ENCODE measurements at places on chromosomes 11 and 22.

DNA sequence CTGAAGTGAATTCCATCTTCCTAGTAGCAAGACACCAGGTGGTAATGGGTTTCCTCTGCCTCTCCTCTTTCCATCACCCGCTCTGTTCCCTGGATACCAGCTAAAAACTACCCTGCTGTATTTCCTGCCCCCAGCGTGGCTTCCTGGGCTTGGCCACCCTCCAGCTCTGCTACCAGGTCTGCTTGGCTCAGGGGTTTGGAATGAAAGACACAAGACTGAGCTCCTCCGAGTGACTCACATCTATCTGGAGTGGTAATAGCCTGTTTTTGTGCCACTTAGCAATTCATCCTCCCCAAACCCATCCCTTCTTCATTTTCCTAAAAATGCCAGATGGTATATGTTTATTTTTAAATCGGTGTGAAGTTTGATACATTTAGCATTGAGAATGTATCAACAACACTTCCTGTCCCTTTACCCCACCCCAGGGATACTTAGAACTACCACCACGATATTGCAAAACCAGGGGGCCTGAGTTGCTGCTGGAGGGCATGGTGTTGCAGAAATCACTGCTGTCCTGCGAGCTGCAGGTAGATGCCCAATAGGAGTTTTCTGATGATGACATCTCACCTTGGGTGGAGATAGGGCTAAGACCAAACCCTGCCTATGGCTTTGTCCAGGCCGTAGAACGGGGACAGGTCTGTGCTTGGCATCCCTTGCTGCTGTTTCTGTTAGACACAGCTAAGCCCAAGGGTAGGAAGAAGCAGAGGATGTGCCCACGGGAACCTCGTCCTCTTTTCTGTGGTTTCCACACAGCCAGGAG is 7.5 kb upstream of the MICAL3 start:
- peak; percentile 86 for DNase-seq

- DNase-seq = no peak
These were observed 212.4 kb upstream of the SESN3 start for GRCh38 chr11:95443386-95443785.

GRCh38 chr11:94526645-94527438 is 14.6 kb downstream of the C11orf97 start:
- no peak for DNase-seq

DNA sequence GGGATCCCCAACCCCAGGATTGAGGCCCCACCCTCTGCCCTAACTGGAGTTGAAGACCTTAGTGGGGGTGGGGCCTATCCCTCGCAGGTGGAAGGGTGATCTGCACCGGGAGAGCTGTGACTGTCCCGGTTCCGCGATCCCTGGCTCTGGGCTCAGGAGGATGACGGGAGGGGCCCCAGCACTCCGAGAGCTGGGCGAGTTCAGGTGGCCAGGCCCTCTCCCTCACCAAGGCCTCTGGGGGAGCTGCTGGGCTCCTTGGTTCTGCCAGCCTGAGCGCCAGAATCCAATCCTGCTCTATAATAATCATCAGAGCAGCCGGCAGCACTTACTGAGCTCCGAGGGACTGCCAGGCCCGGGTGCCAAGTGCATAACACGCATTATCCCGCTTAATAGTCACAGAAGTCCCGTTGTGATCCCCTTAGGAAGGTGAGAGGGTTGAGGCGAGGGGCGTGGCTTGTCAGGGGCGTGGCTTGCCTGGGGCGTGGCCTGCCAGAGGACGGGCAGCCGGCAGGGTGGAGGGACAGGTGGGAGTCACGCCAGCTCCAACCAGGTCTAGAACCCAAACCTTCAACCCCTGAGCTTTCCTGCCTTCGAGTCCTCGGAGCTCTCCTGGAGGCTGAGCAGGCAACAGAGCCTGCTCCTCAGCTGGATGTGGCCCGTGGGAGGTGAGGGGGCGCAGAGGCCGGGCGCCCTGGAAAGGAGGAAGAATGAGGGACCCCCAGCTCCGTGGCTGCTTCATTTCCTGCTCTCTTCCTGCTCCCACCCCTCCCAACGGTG is 7.3 kb upstream of the SYT7 start:
- no peak for DNase-seq

DNA sequence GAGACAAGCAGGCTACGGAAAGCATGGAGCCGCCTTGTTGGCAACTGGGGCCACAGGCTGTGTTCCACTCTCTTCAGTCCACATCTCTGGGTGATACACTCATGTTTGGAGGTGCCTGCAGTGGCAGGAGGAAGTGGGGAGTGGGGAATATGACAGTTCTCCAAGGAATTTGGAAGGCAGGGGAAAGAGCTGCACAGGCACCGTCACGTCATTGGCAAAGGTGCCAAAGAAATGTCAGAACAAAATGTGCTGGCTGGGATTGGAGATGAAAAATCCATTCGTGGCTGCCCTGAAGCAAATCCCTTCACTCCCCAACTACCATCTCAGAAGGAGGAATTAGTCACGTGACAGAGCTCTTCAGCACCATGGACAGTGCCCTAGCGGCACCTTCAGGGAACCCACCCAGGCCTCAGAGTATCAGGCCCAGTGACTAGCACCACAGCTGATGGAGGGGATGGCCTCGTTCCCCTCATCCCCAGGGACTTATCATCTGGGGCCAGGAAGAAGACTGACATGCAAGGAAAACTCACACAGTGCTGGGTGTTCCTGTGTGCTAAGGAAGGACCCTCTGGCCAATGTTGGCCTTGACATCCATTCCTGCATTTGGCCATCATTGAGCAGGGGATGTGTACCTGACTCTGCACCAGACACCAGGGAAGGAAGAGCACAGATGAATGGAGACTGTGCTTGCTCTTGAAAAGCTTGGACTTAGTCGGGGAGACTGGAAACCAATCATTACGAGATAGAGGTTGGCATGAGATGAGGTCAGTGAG is 48.5 kb upstream of the PRDM11 start:
- DNase-seq = no peak

DNA sequence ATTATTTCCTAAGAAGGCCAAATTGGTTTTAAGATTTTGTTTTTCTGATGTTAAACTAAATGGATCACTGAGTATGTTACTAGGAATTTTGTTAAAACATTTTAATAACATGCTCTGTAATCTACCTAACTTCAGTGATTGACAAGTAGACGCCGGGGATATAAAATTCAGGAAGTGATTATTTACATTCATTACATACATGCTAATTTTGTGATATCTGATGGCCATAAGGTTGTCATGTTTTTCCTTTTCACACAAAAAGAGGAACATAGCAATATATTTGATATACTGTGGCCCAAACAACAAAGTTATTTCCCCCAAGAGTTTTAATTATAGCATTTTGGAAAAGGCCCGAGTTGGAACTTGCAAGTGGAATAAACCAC is 12.1 kb downstream of the SCUBE1 start:
- no peak for DNase-seq

- no peak for DNase-seq
These were observed 12.1 kb upstream of the EIF3D start for GRCh38 chr22:36540867-36541642.

DNA sequence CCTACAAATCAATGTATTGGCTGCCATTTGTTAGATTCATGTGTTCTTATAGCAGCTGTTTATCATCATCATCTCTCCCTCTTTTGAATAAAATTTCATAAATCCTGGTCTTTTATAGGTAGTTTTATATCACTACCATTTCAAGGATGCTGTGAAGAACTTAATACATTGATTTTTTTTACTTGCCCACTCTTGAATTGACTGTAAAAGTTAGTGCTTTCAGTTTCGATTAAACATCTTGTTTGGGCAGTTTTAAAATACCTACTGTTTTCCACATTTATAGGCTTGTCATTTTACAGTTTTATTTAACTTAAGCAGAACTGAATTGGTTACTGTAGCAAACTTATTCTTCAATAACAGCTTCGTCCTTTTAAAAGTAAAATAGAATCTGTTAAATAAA is 59.5 kb downstream of the TTC17 start:
- no peak for DNase-seq

DNA sequence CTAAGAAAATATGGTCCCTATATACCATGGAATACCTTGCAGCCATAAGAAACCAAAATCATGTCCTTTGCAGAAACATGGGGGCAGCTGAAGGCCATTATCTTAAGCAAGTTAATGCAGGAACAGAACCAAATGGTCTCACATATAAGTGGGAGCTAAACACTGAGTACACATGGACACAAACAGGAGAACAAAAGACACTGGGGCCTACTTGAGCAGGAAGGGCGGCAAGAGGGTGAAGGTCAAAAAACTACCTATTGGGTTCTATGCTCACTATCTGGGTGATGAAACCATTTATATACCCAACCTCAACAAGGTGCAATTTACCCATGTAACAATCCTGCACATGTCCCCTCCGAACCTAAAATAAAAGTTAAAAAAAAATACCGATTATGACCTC is 22.5 kb downstream of the GAS2 start:
- DNase-seq = no peak

GRCh38 chr22:47069270-47069669 is 306.8 kb downstream of the TBC1D22A start:
- DNase-seq = no peak

DNA sequence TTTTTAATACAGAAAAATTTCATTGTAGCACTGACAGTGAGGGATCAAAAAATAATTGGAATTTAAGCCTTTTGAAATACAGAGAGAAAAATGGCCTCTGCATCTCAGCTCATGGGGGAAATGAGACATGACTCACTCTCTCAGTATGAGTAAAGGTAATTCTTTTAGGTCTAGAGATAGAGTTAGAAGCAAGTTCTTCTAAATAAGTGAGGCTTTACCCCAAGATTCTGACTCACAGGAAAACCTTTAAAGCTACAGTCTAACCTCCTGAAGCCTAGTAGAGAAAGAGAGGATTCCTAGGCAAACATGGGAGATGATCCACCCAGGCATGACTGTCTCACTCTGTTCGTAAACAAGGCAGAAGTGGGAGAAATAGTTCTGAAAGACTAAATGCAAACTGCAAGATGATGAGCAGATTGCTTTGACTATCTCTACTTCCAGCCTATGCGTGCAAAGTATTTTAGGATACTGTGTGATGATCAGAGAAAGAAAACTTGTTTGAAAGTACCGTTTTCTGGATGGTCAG is 1003.3 kb upstream of the CCDC90B start:
- peak; percentile 11 for DNase-seq
